DMS79 (cell line): ENCODE measurements at places on chromosomes 11 and 22.

- DNase-seq: no peak
These were observed 18.7 kb upstream of the FBLN1 start for GRCh38 chr22:45483918-45484499.

- DNase-seq: no peak
These were observed 1.2 kb downstream of the USH1C start for GRCh38 chr11:17543041-17543440.

- no peak for DNase-seq
These were observed 13.0 kb upstream of the CXCR5 start for GRCh38 chr11:118870396-118871343.

DNA sequence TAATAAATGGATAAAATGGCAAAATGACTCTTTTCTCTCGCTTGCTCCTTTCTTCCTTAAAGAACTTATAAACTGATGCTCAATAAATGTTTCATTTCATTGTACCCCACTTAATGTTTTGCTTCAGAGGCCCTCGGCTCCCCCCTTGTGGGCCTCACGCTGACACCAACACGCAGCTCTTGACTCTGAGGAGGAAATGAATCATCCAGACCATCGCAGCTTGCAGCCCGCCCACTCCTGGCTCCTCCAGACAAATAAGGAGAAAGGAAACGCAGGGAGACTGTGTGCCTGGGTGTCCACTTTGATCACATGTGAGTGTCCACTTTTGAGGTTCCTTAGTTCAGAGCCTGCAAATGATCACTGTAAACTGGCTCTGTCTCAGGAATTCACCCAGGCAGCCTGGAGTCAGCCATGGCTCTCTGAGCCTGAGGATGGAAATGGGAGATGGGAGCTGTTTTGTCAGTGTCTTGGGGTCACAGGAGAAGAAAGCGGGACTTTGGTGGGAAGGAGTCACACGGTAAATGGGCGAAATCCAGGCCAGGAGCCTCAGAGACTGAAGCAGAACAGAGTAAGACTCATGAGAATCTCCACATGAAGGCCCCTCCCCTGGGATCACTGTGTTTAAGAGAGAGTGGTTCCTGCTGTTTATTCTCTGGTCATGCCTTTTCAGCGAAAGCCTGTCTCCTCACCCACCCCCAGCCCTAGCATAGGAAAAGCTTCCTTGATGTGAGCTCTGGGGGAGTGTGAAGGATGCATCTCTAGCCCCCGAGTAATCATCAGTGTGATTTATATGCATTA, 96.5 kb downstream of the CWC15 start:
- no peak for DNase-seq

DNA sequence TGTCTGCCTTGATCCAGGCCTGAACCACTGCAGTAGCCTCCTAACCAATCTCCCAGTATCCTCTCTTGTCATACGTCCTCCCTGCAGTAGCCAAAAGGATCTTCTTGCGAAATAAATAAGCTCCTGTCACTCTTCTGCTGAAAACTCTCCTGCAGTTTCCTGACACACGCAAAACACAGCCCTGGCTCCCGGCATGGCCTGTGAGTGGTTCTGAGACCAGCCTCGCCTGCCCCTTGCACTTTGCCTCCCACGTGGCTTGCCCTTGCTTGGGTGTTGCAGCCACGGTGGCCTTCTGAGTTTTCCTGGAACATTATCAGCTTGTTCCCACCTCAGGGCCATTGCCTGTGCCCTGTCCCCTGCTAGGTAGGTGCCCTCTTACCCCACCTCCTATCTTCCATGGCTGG, 7.2 kb downstream of the ZC3H7B start:
- no peak for DNase-seq
